Hematopoietic multipotent progenitor cell treated with erythropoietin and hydrocortisone succinate and interleukin-3 and kit ligand, for 17 days (in vitro differentiated cells): ENCODE measurements at places on chromosomes 4 and X.

DNA sequence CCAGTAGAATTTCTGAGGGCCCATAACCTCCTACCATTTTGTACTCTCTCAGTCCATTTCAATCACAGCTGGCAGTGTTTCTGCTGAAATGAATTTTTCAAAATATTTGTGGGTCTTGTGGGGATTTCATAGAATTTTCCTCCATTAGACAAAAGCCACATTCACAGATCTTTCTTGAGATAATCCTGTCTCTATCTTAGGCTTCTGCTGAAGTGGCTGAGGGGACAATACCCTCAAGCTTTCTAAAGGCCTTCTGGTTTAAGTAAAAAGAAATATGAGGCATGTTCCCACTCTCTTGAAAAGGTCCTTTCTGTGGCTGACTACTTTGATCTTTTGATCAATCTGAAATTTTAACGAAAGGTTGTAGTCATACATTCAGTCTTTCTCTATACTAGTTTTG lies 1930.0 kb upstream of the AGA start:
- DNase-seq: no peak

- DNase-seq: no peak
Observed at GRCh38 chrX:132576939-132577338, 88.1 kb upstream of the MBNL3 start.

DNA sequence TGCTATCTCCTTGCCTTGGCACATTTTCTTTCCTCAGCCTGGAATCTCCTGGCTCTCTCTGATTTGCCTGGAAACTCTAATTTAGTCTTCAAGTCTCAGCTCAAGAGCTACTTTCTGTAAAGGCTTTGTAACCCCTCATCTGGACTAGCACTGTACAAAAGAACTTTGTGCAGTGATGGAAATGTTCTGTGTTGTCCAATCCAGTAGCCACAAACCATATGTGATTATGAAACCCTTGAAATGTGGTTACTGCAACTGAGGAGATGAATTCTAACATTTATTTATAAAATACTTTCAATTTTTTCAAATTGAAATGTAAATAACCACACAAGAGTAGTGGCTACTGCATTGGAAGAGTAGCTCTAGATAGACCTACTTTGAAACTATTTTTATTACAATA lies 66.6 kb upstream of the HS3ST1 start:
- no peak for DNase-seq

DNA sequence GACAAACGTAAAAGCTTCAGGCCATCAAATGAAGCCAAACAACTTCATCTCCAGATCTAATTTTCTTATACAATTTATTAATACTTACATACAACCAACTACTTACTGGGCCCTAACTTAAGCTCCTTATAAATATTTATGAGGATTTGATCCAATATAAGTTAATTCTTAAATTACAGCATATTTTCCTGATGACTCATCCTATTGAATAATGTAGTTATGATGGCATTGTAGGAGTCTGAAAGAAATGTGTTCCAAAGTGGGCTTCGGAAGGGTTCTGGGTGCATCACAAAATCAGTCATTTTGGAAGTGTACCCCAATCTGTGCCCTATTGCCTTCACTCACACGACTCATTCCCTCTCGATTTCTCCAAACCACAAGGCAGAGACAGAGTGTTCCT lies 455.1 kb upstream of the CTSO start:
- no peak for DNase-seq

GRCh38 chr4:41887821-41888686 lies 47.2 kb upstream of the TMEM33 start:
- DNase-seq: peak; percentile 33

- no peak for DNase-seq
Observed at GRCh38 chrX:18983666-18984380, at the start of gene PHKA2. Gene PHKA2, minus strand, starts transcription at chrX:18984114. Its CDS starts 182 bp downstream, at chrX:18983932.

GRCh38 chrX:14050709-14051108 lies 21.0 kb upstream of the GEMIN8 start:
- DNase-seq: no peak
